ENCODE measurements at places on chromosomes 11 and 22.
A peak's percentile ranks its signal among the peaks of the same experiment; 100 is the strongest.

GRCh38 chr11:1650918-1651262 is 21.3 kb downstream of the KRTAP5-5 start:
- DNase-seq = no peak

DNA sequence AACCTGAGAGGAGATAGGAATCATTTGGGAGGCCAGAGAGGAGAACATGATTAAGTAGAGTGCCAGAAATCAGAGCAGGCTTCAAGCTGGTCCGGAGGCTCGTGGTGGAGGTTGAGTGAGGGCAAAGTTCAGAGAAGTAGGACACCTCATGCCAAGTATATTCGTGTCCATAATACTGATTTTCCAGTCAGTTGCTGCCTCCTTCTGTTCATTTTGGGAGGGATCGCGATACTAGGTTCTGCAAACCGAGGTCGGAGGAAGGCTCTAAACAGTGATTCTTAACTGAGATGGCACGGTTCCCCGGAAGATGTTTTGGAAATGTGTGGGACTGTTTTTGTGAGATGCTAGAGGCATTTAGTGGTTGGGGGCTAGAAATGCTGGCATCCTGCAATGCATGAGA is 13.6 kb upstream of the CD3E start:
- DNase-seq = peak; percentile 68

GRCh38 chr22:38273135-38273826 is 471 bp upstream of the TMEM184B start:
- DNase-seq = no peak

DNA sequence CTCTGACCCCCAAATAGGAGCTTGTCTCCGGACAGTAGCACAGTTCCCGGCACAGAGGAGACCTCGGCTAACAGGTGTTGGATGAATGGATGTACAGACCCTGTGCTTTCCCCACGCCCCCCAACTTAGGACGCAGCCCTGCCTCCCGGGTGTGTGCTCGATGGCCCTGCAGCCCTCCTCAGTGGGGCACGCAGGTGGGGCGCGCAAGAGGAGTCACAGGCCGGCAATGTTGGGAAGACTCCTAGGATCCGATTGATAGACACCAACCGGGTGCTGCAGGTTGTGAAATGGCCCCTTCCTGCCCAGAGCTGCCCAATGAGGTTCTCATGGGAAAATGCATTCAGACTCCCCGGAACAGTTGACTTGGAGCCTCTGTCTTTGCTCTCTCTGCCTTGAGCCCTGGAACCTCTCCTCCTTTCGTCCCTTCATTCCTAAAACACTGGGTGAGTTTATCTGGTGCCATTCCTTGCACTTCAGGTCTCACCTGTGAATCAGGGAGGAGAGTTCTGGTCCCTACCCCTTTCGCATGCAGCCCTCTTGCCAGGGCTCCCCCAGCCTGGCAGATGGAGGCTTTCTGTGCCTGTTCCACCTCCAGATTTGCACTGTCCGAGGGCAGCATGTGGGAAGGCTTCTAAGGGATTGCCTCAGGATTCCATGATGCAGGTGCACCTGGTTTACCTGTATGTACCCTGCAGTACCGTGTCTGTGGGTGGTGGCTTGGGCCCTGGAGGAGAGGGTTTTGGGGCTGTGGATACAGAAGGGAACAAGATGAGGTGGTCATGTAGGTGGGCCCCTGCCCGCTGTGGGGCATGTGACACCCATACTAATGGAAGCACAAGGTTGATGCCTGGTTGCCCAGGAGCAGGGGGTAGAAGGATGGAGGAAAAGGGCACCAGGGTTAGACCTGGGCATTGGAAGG is 1.2 kb downstream of the MICALL1 start:
- DNase-seq = no peak

DNA sequence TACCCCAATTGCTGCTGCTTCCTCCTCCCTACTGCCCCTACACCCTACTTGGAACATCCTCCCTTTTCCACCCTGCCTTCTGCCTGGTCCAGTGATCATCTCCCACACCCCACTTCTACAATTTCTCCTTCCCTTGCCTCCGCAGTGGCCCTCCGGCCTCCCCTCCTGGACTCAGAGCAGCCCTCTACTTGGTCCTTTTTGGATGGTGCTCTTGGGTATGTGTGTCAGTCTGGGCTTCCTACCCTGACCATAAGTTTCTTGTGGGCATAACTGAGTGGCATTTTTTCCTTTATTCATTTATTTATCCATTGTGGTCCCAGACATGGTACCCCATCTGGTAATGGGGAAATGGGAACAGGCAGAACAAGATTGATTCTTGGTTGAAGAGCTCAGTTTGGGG is 111.4 kb upstream of the NAV2 start:
- no peak for DNase-seq
